CD4-positive, alpha-beta memory T cell (primary cell): ENCODE measurements at places on chromosomes 3 and 15. TPM values are rescaled to one million over a fixed set of nuclear protein-coding genes. Genes with fewer than 3 reads are reported as not detected.

Gene COL6A5
- not detected for total RNA-seq

DNA sequence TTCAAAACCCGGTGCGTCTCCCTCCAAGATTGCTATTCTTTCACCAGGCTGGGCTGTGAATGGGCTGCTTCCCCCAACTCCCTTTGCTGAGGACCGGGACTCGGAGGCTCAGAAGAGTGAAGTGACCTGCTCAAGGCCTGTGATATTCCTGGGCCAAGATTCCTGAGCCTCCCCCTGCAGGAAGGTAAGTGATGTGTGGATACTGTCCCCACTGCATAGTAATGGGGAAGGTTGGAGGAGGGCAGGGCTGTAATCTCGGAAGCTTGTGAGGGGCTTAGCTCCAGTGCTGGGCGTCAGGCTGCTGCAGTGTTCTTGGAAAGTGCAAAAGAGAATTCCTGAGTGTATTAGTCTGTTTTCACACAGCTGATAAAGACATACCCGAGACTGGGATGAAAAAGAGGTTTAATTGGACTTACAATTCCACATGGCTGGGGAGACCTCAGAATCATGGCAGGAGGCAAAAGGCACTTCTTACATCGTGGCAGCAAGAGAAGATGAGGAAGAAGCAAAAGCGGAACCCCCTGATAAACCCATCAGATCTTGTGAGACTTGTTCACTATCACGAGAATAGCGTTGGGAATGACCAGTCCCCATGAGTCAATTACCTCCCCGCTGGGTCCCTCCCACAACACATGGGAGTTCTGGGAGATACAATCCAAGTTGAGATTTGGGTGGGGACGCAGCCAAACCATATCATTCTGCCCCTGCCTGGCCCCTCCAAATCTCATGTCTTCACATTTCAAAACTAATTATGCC lies 67.6 kb downstream of the EFCAB12 start:
- H3K4me3 ChIP-seq, result no peak overlapping the region
- DNase-seq, result no peak
- H3K36me3 ChIP-seq, result no peaks in the 10 kb centered on the region
- no peaks in the 10 kb centered on the region for H3K27me3 ChIP-seq
- H3K27ac ChIP-seq, result no peak overlapping the region

Gene RTP1
- total RNA-seq, result not detected

Gene ANKRD34C
- total RNA-seq, result not detected

- no peaks in the 10 kb centered on the region for H3K36me3 ChIP-seq
- DNase-seq, result no peak
- no peaks in the 10 kb centered on the region for H3K27me3 ChIP-seq
- H3K27ac ChIP-seq, result no peak overlapping the region
- no peaks in the 10 kb centered on the region for H3K4me1 ChIP-seq
Observed at GRCh38 chr3:80806673-80807072, 954.8 kb downstream of the GBE1 start.

DNA sequence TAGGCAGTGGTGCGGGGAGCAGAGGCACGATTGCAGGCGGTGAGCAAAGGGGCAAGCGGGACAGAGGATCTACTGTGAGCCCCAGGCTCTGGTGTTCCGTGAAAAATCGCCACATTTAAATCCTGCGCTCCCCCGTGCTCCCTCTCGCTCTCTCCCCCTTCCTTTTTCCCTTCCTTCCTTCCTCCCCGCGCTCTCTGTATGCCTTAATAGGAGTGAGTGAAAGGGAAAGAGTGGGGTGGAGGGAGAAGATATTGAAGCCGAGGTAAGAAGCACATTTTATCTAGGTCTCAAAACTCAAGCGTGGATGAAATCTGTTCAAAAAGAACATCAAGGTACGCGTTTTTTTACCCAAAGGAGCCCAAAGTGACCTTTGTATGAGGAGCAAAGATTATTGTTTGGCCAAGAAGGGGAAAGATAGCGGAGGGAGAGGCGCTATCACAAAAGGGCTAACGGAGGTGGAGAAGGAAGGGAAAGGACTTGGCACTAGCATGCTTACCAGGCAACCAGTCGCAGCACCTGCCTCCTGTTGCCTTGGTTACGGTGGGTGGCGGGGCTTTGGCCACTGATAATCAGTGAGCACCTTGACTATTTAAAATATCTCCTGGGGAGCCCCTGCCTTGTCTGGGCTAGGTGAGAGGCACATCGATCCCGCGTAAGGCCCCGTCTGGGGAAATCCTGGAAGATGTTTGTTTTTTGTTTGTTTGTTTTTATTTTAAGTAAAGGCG lies 14.9 kb upstream of the AEN start:
- peaks cover 12% of the 10 kb centered on the region for H3K4me1 ChIP-seq
- H3K4me3 ChIP-seq, result no peak overlapping the region
- H3K27ac ChIP-seq, result no peak overlapping the region
- no peaks in the 10 kb centered on the region for H3K36me3 ChIP-seq
- peaks cover 60% of the 10 kb centered on the region for H3K27me3 ChIP-seq
- no peak for DNase-seq

DNA sequence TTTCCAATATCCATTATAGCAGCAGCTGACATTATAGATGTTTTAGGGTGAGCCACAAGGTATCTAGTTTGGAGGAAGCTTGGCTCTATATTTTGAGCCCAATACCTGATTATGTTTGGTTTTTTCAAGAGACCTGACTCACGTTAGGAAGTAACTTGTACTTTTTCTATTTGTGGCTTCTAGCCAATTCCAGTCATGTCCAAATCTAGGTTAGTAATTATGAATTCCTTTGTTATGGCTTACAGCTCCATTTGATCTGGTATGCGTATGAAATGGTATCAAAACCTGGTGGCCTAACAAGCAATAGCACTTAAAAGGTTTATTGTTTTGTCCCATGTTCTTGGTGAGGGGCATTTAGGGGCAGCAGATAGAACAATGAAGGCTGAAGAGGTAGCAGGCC lies 115.9 kb downstream of the TOP2B start:
- no peak for DNase-seq
- no peak overlapping the region for H3K4me3 ChIP-seq
- no peaks in the 10 kb centered on the region for H3K4me1 ChIP-seq
- no peak overlapping the region for H3K27ac ChIP-seq
- H3K36me3 ChIP-seq, result no peaks in the 10 kb centered on the region

- peaks cover 19% of the 10 kb centered on the region for H3K4me1 ChIP-seq
- no peak for DNase-seq
- H3K36me3 ChIP-seq, result no peaks in the 10 kb centered on the region
- H3K4me3 ChIP-seq, result no peak overlapping the region
Observed at GRCh38 chr15:75112848-75113492, 88.7 kb upstream of the C15orf39 start.

DNA sequence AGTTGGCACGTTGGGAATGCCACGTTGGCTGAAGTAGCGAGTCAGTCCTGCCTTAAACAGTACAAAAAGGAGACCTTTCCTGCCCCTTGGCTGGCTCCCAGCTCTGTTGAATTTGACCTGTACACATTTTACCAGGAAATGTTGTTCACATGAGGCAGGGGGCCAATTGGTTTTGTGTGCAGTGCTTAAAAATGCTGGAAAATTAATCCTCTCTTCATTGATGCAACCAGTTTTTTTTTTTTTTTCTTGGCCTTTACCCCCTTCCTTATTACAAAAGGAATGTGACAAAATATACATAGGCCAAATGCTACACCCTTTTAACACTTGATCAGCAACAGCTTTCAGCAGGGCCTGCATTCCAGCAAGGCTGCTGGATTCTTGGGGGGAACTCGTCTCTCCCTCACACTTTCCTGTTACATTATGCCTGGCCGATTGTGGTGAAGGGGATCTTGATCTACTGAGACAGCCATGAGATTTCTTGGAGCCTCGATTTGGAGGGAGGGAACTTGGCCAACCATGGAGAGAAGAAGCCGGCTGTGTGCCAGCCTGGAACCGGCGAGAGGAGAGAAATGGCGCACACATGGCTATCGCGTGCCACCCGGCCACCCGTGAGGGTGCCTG lies 93.1 kb downstream of the DNASE1L3 start:
- DNase-seq, result no peak
- H3K36me3 ChIP-seq, result peaks cover 7% of the 10 kb centered on the region
- peaks cover 34% of the 10 kb centered on the region for H3K4me1 ChIP-seq

DNA sequence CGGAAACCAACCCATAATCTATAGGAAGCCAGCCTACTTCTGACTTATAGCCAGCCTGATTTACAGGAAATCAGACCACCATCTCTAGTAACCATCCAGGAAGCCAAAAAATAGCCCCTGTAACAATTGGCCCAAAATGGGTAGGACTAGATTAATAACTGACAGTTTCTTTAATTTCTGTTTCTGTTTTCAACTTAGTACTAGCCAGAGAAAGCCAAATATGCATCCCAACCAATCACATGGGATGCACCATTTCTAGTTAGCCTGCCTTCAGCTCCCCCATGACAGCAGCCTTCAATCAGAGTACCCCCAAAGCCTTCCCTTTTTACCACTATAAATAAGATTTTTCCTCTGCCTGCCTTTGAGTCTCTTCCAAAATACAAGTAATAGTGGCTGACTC lies 239.1 kb upstream of the GADL1 start:
- H3K36me3 ChIP-seq, result no peaks in the 10 kb centered on the region
- H3K4me3 ChIP-seq, result no peak overlapping the region
- H3K27me3 ChIP-seq, result no peaks in the 10 kb centered on the region

Gene GOLGA6L10
- total RNA-seq, result 2.4 TPM

DNA sequence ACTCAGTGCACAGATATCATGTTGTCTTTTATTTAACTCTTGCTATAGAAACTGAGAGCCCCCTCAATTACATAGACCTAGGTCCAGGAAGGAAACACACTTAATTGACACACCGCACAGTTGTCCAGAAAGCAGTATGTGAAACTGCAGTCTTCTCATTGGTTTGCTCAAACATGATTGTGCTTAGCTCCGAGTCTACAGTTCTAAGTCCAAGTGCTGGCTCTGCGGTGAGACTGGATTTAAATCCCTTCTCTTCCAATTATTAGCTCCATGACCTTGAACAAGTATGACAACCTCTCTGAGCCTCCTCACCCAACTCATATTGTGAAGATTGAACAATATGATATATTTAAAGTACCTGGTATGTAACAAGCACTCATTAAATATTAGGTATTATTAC lies 19.0 kb upstream of the AHSG start:
- no peaks in the 10 kb centered on the region for H3K27me3 ChIP-seq
- H3K4me1 ChIP-seq, result peaks cover 14% of the 10 kb centered on the region
- H3K36me3 ChIP-seq, result no peaks in the 10 kb centered on the region

DNA sequence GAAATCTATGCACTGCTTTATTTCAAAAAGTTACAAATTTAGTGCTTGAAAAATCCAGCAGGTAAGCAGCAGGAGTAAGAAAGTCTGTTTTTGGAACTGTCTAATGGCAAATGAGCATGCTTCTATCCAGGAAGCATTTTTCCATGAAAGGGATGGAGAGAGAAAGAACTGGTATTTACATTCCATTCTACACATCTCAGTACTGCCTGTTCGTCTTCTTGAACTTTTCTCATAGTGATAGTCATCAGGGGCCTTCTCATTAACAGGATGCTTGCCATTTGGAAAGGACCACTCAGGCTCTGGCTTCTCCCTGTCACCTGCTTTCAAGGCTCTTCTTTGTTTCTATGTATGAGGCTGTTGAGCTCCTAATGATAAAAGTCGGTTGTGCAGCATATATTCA lies 267.3 kb upstream of the IL12A start:
- H3K4me3 ChIP-seq, result no peak overlapping the region
- no peaks in the 10 kb centered on the region for H3K27me3 ChIP-seq
- DNase-seq, result no peak

DNA sequence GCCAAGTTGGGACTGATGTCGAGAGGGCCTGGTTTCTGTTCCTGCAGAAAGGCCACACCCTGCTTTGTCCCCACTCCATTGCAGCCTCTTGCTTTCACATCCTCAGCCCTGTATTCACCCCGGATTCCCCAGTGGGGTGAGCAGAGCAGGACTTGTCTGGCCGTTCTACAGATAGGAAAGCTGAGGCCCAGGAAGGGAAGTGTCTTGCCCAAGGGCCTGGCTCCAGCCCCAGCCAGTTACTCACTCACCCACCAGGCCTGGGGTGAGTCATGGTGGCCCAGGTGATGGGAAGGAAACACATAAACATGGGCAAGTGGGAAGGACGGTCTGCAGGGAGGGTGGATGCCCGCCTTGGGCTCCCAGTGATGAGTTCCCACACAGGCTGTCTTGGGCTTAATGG lies 6.1 kb upstream of the DUSP7 start:
- no peaks in the 10 kb centered on the region for H3K27me3 ChIP-seq
- H3K36me3 ChIP-seq, result no peaks in the 10 kb centered on the region
- H3K4me1 ChIP-seq, result peaks cover 9% of the 10 kb centered on the region
- no peak overlapping the region for H3K27ac ChIP-seq

DNA sequence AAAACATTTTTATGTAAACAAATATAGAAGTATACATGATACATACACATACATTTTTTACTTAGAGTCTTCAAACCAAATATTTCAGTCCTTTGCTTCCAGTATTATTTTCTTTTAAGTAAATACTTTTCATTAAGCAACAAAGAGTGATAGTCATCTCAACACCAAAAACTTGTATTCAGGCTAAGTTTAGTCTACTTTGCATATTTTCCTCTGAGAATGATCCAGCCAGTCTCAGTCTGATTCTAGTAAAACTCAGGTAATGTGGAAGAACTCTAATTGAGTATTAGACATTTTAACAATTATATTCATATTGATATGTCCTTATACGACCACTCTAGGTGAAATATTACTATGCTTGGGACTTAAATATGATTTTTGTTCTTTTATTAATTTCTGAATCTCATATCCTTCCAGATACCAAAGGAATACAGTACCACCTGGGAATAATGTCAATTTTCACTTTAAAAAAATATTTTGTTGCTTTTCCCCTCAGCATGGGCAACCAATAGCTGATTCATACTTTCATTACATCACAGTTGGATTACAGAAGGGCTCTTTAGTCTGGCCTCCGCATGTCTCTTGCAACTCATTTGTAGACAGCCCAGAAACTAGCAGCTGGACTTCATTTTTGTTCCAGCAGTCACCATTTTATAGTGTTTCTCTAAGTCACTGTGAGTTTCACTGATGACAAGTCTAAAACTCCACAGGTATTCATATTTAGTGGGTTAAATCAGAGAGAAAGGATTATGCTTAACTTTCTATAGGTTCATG lies 390.4 kb downstream of the ZBTB20 start:
- no peak overlapping the region for H3K27ac ChIP-seq
- no peak for DNase-seq

- H3K27ac ChIP-seq, result no peak overlapping the region
- no peaks in the 10 kb centered on the region for H3K4me1 ChIP-seq
- no peak overlapping the region for H3K4me3 ChIP-seq
- H3K27me3 ChIP-seq, result no peaks in the 10 kb centered on the region
- H3K36me3 ChIP-seq, result no peaks in the 10 kb centered on the region
- no peak for DNase-seq
Observed at GRCh38 chr3:52865994-52866393, 31.2 kb upstream of the MUSTN1 start.
